ENCODE measurements at places on chromosomes 3 and 15.

DNA sequence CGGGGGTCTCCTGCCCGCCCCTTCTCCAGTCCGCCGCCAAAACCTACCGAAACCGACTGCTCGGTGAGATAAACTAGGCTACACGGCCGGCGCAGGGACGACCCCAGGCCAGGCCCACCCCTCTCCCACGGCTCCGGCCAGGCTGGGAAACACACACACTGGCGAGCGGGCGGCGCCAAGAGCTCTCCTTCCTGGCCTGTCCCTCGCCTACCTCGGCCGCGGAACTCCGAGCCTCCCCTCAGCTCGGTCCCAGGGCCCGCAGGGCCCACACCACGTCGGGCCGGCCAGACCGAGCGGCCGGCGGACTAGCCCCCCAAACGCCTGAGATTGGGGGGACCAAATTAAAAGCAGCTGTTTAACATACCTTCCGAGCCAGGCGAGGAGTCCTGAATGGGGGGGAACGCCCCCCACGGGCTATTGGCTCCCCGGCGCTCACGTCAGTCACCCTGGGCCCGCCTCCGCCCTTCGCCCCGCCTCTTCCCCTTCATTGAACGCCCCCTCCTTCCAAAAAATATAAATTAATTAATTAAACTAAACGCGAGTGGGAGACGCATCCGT lies 4.0 kb upstream of the SIN3A start:
- peak; percentile 87 for DNase-seq

- peak; percentile 68 for DNase-seq
These were observed 5.2 kb upstream of the CPLX3 start for GRCh38 chr15:74821091-74821789.

- DNase-seq = no peak
These were observed 1.6 kb upstream of the SIAH2 start for GRCh38 chr3:150764566-150764965.

GRCh38 chr15:94282269-94283250 lies 51.2 kb downstream of the MCTP2 start:
- no peak for DNase-seq

DNA sequence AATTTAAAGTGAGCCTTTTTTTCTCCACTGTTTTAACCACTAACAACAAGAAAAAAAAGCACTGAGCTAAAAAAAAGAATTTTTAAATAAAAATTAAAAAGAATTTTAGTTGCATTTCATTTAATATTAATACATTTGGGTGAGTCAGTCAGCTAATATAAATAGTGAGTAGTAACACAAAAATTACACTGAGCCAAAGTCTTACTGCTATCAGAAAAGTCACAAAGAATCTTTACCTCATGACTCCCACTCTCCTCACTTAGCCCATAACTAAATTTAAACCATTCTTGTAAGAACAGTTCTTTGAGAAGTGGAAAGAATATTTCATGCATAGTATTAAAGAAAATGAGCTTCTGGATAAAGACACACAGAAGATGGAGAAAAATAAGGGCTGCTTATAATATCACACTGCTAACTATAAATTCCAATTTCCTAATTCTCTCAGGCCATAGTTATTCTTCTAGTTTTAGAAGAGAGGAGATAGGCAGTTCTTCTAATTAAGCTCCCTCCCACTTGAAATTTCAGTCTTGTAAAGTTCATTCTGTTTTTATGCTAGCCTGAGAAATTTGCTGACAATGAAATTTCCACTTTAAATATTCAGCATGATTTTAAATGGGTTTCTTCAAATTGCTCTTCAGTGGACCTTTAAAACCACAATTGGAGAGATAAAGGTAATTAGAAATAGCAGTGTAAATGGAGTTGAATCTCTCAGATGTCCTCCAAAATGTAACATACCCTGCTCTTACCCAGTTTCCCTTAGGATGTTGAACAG lies 17.6 kb downstream of the SHQ1 start:
- no peak for DNase-seq

GRCh38 chr15:48324949-48325348 lies 6.3 kb upstream of the DUT start:
- DNase-seq = no peak

DNA sequence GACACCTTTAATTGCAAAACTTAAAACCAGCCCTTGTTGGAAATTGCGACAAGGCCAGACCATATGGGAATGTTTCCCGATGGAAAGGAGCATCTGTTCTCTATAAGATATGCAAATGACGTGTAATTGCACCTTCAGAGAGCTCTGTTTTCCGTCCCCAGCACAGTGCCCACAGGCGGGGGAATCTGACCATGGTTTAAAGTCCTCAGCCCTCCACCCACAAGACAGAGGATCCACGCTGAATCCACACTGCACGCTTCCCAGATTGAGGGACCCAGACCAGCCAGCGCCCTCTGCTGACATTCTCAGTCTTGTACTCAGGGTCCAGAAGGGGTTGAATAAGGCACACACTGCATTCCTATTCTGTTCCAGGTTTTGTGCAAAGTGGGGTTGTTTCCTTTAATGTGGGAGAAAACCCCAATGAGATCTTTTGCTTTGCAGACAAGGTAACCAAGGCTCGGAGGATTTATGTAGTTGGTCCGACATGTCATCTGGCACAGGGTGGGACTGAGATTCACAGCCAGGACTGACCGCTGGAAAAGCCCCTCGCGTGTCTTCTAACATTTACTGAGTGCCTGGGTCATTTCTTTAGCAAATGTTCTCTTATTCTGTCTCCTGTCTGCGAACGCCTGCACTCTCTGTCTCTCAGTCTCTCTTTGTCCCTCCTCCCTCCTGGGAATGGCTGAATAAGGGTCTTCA lies 36.8 kb upstream of the KLHL25 start:
- DNase-seq = no peak

DNA sequence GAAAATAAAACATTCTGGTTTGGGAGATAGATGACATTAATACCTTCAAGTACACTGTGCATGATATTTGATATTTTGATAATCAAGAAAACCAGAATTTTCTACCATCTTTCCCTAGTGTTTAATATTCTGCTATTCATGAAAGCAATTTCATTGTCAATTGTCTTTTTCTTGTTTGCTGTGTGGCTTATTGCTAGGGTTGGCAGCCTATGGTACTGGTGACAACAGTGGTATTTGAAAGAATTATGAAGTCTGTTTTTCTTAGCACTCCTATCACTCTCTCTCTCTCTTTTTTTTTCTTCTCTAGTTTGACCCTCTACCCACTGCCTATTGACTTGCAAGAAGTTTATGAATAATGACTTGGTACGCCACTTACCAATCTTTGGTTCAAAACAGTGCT lies 15.4 kb downstream of the RNF13 start:
- DNase-seq = no peak

DNA sequence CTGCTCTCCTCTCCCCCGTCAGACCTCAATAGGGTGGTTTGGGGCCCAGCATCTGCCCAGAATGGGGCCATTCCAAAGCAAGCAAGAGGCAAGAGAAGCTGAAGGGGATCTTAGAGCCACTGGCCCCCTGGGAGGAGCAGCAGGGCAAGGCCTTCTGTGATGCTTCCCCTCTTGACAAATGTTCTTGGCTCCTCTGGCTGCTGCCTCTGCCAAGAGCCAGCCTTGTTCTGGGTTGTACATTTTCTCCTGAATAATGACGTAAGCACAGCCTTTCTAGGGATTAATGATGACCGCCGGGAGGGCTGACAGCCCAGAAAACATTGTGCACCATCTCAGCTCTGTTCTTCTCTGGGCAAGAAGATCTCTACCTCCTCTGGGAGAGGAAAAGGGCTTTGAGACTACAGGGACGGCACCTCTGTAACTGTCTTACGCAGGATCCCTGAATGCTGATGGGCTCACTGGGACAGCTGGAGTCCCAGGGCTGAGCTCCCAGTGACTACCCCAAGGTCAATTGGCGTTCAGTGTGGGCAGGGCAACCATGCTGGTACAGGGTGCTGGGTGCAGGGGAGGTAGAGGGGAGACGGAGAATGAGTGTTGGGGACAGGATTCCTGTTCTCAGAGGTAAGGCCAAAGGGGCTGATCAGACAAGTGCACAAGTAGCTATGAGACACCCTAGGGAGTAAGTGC lies 253.3 kb downstream of the FAM43A start:
- DNase-seq = no peak

DNA sequence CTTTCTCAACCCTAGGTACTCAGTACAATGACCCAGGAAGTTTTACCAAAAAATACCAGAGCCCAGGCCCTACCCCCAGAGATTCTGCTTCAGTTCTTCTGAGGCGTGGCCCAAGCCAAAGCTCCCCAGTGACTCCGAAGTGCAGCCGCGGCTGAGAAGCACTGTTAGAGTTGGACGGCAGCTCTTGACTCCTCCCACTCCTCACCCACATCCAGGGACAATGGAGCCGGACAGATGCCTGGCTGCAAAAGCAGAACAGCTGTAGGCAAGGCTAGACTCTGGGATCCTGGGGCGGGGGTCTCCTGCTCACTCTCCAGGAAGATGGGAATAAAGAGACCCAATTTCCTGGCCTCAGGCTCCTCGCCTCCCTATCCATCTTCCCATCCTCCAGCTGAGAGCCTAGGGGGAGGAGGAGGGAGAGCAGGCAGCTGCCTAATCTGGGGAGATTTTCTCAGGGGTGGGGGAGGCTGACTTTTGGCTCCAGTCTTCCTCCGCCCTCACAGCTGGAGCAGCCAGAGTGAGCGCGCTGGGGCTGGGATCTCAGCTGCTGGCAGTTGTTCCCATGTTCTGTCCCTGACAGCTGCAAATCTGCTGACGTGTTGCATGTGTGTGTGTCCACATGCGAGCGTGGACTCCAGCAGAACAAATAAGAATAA lies 223.8 kb downstream of the OPA1 start:
- DNase-seq = no peak

DNA sequence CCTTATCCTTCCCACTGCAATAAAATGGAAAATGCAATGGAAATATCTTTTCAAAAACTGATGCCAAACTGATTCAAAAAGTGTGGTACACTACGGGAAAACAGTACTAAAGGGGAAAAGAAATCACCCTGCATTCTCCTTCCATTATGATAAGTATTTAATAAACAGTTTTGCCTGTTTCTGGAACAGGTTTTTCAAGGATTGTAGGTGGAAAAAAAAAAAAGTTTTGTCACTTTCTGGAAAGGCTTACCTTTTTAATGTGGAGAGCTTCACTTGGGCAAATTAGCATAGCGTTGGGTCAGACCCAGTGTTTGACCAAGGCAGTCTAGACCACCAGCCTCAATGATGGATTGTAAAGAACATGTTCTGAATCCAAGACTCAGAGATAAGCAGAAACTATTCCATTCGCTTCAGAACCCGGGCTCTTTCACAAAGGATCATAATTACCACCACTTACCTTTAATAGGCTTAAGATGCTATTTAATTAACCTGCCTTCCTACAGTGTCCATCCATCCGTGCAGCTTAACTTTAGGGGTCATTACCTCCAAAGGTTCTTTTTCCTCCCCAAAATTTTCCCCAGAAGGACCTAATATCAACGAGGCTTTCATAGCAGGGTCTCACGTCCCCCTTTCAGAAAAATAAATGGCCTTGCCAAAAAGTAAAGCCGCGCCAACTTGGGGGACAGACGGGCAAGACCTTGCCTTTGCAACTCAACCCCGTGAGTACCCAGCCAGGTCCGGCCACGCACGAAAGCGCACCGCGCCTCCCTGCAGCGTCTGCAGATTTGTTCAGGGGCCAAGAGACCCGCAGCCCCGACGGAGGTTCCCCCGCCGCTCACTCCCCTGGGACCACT lies 1.0 kb downstream of the DCBLD2 start:
- no peak for DNase-seq

- DNase-seq = no peak
These were observed 25.3 kb upstream of the ZSCAN2 start for GRCh38 chr15:84575493-84575892.

GRCh38 chr3:23164746-23165145 lies 38.4 kb upstream of the UBE2E2 start:
- no peak for DNase-seq

GRCh38 chr3:188904670-188905069 lies 267.1 kb upstream of the TPRG1 start:
- no peak for DNase-seq

All from GM12892 (cell line).